ELR (cell line): ENCODE measurements at places on chromosomes 12 and 14.

DNA sequence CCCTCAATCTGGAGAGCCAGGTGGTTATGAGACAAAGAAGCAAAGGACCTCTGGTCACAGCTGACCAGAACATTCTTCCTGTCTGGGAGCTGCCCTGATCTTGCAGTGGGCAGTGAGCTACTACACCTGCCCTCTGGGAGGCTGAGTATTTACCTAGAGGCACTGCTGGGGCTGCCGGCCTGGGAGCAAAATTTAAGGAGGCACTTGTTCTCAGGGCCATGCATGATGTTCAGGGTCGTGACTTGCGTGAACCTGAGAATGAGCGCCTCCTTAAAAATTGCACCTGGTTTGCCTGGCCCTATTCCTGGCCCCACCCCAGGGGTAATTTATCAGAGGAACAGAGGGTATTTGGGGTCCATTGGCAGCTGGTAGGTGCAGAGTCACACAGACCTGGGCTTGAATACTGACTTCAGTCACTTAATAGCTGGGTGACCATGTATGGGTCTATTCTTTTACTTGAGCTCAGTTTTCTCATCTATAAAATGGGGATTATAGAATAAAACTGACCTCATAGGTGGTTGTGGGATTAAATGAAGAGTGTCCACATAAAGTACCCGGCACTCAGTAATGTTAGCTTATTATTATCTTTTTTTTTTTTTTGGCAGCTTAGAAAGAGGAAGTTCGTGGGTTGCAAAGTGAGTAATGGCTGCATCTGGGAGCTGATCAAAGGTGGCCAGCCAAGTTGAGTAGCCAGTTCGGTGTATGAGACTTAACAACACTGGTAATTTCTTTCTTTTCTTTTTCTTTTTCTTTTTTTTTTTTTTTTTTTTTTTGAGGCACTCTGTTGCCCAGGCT, 107.4 kb upstream of the MED13L start:
- DNase-seq, result peak; percentile 64

DNA sequence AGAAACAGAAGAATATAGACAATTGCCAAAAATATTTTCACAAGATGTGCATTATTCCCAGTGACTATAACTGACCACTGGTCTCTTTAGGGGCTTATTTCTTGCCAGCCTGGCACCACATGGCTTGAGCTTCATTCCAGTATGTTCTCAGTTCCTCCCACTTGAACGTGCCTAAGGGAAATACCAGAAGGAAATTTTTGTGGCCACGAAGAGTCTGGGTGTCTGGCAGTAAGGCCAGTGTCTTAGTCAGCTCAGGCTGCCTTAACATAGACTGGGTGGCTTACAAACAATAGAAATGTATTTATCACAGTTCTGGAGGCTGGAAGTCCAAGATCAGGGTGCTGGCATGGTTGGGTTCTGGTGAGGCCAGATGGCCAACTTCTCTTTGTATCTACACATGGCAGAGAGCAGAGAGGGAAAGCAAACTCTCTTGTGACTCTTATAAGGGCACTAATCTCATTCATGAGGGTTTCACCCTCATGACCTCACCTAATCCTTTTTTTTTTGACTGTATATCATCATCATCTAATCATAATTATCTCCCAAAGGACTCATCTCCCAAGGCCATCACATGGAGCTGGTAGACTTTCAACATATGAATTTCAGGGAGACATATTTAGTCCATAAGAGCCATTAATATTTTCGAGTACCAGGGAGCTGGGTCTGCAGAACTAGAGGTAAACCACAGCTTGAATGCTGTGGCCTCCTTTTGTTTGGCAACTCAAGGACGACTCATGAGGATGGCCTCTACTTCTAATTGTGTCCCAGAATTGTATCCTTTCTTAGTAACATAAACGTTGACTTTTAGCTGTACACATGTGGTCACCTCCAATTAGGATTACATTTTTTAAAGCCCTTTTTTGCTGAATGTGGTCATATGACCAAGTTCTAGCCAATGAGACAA, 5.1 kb upstream of the SMOC1 start:
- DNase-seq, result peak; percentile 26

DNA sequence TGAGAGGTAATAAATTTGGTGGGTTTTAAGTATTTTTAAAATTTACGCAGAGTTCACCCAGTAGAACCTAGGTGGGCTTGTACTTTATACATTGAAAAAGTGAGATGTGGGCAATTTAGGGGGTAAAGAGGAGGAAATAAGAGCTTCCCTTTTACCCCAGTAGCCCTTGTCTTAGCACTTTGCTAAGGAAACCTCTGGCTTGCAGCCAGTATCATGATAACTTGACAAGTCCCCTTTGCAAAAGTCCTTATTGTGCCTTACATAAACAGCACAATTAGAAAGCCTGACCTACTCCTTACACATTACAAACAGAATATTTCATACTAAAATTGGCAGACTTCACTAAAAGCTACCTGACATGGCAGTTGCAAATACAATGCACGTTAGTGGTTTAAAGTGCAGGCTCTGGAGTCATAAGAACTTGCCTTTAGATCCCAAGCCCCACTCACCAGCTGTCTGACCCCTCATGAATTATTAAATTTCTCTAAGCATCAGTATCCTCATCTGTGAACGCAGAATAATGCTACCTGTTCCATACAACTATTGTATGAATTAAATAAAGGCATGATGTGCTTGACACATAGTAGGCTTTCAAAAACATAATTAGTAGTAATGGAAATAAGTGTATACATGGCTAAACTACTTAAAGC, 53.2 kb upstream of the NELL2 start:
- no peak for DNase-seq

GRCh38 chr12:66340131-66340530, 37.8 kb downstream of the HELB start:
- no peak for DNase-seq

- peak; percentile 90 for DNase-seq
These were observed 21.0 kb upstream of the ABCC9 start for GRCh38 chr12:21962236-21962635.

DNA sequence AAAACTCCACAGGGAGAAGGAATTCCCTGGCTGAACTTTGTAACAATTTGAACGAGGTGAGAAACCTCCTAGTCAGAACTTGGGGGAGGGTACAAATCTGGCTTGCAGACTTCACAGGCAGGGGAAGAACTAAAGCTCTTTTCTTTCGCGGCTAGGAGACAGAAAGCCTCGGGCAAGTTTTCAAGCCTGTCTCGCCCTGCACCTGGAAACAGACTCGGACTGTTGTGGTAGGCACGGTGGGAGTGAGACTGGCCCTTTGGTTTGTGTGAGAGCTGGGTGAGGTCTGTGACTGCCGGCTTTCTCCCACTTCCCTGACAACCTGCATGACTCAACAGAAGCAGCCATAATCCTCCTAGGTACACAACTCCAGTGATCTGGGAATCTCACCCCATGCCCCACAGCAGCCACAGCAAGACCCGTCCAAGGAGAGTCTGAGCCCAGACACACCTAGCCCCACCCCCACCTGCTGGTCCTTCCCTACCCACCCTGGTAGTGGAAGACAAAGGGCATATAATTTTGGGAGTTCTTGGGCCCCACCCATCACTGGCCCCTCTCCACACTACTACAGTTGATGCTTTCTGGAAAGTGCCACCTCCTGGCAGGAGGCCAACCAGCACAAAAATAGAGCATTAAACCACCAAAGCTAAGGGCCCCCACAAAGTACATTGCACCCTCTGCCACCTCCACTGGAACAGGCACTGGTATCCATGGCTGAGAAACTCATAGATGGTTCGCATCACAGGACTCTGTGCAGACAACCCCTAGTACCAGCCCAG, 102.7 kb upstream of the ST8SIA1 start:
- DNase-seq, result no peak

GRCh38 chr12:64269161-64269560, 47.1 kb upstream of the KICS2 start:
- DNase-seq, result no peak

DNA sequence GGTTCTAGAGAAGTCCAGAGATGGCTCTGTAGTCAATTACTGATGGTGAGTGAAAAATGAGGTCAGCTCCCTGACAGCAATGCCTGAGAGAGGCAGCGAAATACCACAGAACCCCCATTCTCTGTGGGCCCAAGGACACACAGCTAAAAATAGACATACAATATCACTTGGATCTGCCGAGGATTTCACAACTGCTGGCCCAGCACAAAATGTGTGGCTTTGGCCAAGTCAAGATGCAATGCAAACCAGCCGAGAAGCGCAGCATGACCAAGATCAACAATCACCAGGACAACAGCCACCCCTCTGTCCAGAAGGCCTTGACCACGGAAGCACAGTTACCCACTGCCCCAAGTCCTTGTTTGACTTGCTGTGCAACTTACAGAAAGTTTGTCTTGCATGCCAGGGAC, 52.2 kb downstream of the CKAP4 start:
- DNase-seq, result no peak

DNA sequence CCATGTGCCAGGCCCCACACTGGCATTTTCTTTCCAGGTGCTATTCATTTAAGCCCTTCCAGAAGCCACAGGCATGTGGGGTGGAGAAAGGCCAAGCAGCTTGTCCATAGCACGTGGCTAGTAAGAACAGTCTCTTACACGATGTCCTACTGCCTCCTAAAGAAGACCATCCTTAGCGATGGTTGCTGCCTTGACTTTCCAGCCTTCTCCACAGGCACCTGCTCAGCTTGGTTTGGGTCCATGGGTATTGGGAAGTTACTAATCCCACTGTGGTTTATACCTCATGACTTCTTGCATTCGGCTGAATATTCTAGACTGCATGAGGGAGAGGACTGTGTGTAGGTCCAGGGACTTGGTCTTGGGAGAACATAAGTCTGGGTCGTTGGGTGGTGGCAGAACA, 49.2 kb downstream of the NINJ2 start:
- no peak for DNase-seq

DNA sequence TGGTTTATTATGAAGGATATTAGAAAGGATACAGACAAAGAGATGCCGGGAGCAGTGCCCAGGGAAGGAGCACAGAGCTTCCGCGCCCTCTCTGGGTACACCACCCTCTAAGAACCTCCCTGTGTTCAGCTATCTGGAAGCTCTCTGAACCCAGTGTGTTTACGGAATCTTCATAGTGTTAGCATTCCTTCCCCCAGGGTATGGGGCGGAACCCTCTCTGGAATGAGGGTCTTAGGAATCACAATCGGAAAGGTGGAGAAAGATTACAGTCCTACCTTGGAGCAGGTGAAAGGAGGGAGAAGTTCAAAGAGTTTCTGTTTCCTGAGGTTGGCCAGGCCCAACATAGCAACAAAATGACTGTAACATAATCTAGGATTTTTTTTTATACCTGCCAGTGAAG, 6.8 kb upstream of the NUDT4 start:
- DNase-seq, result no peak

DNA sequence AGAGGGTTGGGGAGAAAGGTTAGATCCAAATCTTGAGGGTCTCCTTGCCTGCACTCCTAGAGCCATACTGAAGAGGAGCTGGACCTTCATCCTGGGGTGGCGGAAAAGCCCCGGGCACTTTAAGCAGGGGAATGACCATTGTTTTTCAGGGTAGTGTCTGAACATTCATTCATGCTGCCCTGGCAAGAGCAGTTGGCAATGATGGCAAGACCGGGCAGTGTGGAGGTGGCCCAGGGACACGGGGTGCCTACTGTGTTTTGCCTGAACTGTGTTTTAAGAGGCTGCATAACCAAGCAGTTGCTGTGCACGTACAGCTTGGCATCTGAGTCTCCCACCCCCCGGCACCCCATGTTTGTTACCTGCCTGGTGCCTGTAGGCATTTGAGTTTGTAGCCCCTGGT, 14.7 kb downstream of the TPCN1 start:
- DNase-seq, result no peak

GRCh38 chr12:110943373-110943772, 23.0 kb upstream of the MYL2 start:
- no peak for DNase-seq

DNA sequence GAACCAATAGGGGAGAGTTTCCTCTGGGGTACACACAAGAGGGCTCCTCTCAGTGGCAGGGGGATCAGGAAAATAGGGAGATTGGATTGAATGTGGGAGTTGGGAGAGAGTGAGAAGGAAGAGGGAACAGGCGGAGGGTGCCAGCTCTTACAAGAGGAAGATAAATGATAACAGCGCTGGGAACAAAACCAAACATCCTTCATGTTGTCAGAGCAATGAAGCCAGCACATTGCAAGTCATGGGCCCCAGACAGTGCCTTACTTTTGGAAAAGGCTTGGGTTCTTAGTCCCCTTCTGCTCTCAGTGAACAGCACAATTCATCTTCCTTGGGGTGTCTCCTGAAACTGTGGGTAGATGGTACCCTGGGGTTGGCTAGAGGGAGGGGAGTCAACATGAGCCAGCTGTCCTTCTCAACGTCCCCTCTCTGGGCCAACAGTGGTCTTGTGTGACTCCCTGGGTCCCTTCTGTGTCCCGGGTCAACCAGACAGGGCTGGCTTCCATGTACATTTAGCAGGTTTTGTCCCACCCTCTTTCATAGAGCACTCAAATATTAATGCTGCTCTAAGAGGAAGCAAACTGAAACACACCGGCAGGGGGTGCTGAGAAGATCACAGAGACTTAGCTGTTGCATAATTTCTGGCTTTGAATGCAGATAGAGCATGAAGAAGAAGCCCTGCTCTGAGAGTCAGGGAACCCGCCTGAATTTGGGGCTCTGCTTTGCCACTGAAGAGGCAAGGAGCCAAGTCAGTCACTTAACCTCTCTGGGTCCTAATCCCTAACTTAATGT, 138.5 kb downstream of the ESRRB start:
- DNase-seq, result peak; percentile 25

DNA sequence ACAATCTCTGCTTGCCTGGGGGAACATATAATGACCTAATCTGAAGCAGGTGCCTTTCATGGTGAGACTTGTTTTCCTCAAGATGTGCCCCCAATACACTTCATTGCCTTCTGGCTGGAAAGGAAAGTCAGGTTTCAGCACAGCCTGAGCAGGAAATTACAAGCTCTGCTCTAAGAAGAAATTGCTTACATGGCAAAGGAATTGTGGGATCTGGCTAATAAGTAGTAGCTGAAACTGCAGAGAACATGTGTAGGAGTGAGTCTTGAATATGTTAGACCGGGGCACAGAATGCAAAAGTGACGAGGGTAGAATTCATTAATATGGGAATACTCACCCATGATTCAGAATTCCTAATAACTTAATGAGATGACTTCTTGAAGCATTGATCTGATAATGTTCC, 6.3 kb upstream of the CFAP54 start:
- no peak for DNase-seq

- no peak for DNase-seq
These were observed 36.6 kb downstream of the RCOR1 start for GRCh38 chr14:102629011-102629444.

DNA sequence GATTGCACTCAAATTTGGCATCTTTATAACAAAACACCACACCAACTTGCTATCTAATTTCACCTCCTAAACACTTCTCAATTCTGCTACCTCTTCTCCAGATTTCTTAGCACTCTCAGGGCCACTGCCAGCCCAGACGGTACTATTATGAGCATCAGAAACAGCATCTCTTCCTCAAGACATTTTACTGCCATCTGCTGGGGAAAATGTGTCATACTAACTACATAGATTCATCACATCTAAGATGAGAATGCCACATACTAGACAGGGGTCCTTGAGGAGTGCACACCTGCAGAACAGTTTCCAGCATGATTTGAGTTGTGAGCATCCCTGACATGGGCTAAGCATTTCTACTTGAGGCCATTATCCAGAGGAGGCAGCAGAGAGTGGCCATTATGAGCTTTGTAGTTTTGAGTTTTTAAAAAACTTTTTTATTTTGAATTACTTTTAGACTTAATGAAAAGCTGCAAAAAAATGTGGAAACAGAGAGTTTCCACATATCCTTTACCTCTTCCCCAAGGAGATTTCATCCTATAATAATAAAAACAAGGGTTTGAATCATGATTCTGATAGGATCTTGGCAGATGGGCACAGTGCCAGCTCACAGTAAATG, 15.1 kb upstream of the GRIP1 start:
- peak; percentile 81 for DNase-seq

- no peak for DNase-seq
These were observed 305.3 kb downstream of the MED13L start for GRCh38 chr12:115972241-115972640.
